Neural crest cell (in vitro differentiated cells): ENCODE measurements at places on chromosomes 3 and 15. TPM values are rescaled to one million over a fixed set of nuclear protein-coding genes. Genes with fewer than 3 reads are reported as not detected.

DNA sequence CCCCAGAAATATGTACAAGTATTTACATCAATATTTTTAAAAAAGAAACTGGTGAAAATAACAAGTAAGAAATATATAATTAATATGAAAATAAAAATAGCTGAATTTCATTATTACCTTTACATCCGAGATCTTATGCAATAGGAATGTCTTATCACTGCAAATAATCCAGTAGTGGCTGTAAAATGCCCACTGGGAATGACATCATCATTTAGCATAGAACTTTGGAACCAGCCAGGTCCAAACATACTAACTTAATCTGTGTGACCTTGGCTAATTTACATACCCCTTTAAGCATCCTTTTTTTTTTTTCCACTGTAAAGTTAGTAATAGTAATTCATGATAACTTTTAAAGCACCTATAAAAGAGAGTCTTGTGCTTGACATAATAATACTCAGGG is 611.7 kb downstream of the ZIC1 start:
- no peak for DNase-seq

GRCh38 chr3:37503856-37504255 is 329.5 kb upstream of the LRRFIP2 start:
- no peak for DNase-seq

GRCh38 chr3:48125013-48125705 is 63.1 kb downstream of the CDC25A start:
- no peak for DNase-seq

DNA sequence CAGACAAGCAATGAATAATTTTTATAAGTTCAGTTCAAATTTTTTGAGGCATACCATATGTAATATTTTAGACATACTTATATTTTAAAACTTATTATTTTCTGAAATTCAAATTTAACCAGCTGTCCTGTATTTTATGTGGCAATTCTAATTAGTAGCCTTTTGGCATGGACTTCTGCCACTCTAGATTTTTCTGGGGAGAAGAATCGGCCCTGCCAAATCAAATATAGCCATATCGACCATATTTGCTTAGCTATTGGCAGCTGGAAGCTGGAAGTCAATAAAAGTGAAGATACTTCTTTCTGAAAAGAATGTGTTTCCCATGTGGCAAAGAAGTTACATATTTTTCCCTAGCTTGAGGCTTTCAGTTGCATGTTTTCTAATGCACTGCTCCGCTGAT is 9.4 kb upstream of the RBMS3 start:
- no peak for DNase-seq

GRCh38 chr3:35498506-35499210 is 140.7 kb upstream of the ARPP21 start:
- no peak for DNase-seq

- no peak for DNase-seq
Measured at GRCh38 chr15:31338879-31339557, 12.4 kb downstream of the KLF13 start.

DNA sequence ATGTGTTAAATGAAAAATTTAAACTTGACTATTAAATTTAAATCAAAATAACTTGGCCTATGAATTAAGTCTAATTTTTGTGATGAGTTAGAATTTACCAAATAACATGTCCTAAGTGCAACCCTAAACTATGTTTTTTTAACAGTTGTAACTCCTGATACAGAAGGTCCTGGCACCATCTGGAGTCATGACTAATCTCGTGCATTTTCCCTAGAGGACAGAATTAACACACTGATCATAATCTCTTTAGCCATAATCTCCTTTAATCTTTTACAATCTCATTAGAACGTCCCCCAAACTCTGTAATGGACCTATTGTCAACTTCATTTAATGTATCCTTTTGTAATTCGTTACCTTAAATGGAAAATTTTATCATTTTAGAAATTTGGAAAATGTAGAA is 100.6 kb downstream of the SUCNR1 start:
- DNase-seq = no peak

DNA sequence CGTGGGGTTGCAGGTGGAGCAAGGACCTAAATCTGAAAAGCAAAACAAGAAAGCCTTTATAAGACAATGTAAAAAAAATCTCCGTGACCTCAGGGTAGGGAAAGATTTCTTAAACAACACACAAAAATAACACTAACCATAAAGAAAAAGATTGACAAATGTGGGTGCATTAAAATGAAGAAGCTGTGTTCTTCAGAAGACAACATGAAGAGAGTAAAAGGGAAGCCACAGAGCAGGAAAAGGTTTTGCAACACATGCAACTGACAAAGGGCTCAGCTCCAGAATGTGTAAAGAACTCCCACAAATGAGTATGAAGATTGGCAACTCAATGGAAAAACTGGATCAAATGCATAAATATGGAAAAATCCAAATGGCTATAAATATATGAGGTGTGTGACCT is 74.2 kb downstream of the MAGEF1 start:
- DNase-seq = no peak

DNA sequence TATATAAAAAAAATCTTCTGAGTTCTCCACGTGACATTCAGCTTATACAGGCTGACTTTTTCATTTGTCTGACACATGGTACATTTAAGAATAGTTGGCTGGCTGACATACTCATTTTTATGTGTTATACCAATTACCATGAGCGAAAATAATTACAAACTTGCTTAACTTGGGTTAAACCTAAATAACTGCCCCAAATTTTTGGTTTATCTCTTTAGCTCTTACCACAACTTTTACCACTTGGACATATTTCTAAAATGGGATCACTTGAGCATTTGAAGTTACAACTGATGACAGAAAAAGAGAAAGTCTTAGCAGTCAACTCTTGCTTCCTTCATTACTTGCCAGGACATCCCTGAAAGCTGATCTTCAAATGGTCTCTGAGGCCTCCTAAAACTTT is 618.1 kb downstream of the RBMS3 start:
- DNase-seq = no peak

DNA sequence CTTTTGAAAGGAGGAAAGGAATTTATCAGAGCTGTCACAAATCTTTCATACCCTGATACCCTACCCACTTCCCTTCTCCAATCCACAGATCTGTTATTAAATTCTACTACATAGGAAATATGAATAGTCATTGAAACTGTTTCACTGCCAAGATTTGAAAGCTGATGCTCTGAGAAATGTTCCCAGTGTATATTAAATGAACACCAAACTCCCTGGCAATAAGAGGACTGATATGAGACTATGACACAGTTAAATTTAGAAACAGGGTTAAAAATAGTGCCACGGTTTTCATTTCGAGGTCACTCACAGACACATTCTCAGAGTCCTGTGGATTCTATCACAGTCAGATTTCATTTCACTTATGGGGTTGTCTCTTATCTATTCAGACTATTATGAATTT is 27.2 kb upstream of the GBE1 start:
- DNase-seq = no peak

DNA sequence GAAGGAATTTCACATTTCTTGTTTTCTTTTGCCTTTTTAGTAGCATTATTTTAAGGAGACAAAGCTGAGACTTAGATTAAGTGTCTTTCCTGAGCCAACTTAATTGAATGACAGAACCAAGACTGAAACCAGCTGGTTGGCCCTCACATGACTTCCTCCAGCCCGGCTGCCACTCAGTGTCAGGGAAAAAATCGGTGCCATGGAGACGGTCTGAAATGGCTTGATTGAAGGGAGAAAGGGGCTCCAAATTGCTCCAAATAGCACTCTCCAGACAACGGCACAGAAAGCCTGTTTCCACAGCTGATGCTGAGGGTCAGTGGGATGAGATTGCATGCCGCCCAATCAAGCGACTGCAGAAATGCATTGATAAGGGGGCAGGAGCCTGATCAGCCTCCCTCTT is 475.2 kb upstream of the IL12A start:
- no peak for DNase-seq

DNA sequence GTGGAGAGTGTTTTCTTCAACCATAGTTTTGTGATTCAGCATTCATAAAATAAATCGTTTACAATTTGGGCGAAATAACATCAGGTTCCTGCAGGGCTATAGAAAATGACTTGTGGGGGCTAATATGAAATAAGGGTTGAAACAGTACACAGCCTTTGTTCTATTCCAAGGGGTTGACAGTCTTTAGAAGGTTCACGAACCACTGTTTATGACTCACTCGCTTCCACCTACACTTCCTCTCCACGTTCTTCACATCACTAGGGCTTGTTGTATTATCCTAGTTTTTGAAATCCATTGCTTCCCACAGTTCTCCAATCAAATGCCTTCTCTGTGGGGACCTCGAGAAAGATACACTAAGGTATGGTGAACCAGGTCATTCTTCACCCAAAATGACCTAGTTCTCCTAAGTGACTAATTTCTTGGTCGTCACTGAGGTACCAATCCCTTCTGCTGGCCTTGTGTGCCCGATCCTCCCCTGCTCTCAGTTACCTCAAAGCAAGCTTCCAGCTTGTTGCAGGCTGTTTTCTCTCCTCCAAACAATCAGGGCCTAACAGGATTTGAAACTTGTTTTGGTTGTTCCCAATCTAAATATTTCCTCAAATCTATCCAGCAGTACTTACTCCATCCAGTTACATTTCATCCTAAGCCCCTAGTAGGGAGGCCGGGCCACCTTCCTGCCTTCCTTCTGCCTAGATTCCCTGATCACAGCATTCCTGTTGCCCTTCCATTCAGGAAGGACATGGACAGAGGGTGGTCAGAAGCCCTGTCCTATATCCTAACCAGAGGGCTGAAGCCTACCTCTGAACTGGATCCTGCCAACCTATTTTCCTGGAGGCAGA is 23.1 kb upstream of the TBL1XR1 start:
- DNase-seq = no peak

DNA sequence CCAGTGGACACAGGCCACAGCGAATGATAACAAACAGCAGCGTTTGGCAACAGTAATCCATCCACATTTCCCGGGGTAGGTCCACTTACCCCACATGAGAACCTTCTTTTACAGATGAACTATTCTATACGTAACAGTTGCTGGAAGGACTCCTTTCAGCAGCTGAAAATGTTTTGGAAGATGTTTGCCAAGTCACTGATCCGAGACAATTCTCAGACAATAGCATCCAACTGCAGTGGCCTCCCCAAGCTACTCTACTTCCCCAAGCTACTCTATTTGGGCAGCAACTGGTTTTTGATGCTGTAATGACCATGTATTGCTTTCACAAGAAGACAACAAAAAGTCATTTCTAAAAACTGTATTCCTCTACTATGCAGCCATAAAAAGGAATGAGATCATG is 87.5 kb downstream of the ADAMTS17 start:
- DNase-seq = no peak

GRCh38 chr15:27764339-27764738 is 334.8 kb downstream of the OCA2 start:
- no peak for DNase-seq

GRCh38 chr15:53536479-53537120 is 222.9 kb downstream of the WDR72 start:
- DNase-seq = no peak

- no peak for DNase-seq
Measured at GRCh38 chr3:184172681-184173373, 1.8 kb upstream of the AP2M1 start.

DNA sequence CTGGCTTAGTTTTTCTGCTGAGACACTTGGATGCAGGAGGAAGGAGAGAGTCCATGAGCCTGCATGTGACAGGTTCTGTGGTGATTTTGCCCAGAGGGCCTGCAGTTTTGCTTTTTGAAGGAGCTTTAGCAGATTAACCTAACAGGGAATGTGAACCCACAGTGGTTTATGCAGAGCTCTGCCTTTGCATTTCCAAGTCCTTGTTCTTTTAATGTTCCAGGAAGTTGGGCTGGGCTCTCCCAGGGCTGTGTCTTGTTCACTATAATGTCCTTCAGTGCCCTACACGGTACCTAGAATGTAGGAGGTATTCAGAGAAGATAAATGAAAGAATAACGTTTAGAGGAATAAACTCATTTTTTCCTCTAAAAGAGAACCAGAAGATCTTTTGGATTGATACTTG is 50.3 kb downstream of the PCCB start:
- no peak for DNase-seq

DNA sequence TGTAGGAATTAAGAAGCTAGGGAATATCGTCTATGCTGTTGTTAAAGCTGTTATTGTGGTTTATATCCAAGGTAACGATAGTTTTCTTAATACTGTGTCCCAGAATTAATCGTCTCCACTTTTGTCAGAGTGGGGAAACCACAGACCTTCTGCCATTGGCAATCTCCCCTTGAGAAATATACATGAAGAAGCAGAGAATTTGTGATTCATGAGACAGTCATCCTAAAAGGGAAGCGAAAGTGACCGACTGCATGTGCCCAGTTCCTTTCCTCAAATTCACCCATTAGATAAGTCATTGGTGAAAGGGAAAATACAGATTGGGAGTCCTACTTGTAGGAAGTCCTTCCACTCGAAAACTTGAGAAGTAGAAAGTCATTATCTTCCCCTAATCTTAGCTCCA is 26.6 kb downstream of the DIPK2A start:
- no peak for DNase-seq

DNA sequence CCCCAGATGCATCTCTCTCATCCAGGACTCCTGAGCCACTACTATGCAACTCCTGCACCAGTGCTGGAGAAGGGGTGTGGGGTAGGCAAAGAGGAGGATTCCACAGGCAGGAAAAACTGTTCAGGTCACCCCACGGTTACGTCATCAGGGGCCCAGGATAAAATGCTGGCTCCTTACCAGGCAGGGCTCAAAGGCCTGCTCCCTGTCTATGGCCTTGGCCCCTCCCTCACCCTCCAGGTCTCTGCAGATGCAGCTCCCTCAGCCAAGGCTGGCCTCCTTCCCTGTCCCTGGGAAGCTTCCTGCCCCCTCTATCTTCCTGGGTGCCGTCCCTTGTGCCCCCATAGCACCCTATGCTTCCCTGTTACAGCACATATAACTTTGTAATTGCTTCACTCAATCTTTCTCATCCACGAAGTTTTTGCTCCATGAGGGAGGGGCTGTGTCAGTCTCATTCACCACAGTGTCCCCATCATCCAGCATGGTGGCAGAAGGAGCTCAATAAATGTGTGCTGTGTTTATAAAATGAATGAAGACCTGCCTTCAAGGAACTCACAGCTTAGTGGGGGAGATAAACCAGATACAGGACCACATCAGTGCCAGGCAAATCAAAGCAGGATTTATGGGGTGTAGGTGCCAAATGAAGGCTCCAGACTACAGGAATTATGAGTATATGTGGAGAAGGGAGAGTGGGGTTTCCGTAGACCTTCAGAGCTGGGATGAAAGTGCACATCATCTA is 18.6 kb downstream of the KBTBD13 start:
- DNase-seq = no peak

Gene HTR3E
- not detected in 2 replicates for total RNA-seq

Gene C3orf20
- total RNA-seq = 0.14 TPM in 1 of 2 replicates, not detected in the other

Gene SLC12A1
- total RNA-seq = 0.16 and 0.20 TPM in 2 replicates

Gene ACKR4
- total RNA-seq = not detected in 2 replicates

Gene NANOGP8
- total RNA-seq = 0.34 TPM in 1 of 2 replicates, not detected in the other

Gene SLC24A5
- total RNA-seq = 0.16 TPM in 1 of 2 replicates, not detected in the other

Gene OIP5
- total RNA-seq = 25.2 and 26.9 TPM in 2 replicates

Gene BLM
- total RNA-seq = 44.8 and 47.8 TPM in 2 replicates

Gene MEIS2
- total RNA-seq = 58.5 and 59.5 TPM in 2 replicates

Gene MAPKAPK3
- total RNA-seq = 37.0 and 38.8 TPM in 2 replicates

Gene SCAMP5
- total RNA-seq = 38.8 and 39.4 TPM in 2 replicates

Gene TRH
- total RNA-seq = 0.36 and 0.61 TPM in 2 replicates
